ENCODE measurements at places on chromosomes 12 and 14.

DNA sequence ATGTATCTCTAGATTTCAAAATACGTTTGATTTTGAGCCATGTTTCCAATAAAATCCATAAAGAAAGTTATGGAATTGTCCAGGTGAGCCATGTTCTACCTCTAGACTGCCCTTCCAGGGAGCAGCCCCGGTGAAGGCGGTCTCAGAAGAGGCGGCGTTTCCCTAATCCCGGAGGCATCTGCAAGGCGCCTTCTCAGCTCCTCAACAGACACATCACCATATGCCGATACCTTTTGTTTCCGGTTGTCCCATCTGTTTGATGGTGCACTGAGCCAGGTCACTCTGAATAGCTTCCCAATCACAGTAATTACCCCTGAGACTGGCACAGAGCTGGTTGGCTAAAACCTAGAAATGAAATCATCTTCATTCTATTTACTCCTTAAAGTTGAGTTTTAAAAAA, 305.5 kb upstream of the FKBP4 start:
- DNase-seq, result no peak

GRCh38 chr12:75705749-75706711, 194.6 kb upstream of the KRR1 start:
- DNase-seq, result peak; percentile 76

DNA sequence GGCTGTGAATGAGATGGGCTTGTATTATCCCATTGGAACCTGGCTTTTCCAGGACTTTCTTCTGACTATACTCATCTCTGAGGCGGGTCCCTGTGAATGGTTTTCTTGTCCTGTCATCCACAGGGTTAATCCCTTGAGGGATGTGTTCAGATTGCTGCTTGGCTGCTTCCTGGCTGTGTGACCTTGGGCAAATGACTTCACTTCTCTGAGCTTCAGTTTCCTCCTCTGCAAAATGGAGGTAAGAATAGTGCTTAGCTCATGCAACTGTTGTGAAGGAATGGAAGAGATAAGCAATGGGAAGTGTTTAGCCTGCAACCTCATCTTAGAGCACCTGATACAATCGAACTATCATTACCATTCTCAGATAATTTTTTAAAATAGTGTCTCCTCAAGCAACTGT, 32.1 kb upstream of the PPP1CC start:
- DNase-seq, result no peak

GRCh38 chr14:33914676-33915516, 36.0 kb downstream of the EGLN3 start:
- DNase-seq, result peak; percentile 81

- DNase-seq, result peak; percentile 65
These were observed 5.8 kb upstream of the MRPL42 start for GRCh38 chr12:93461503-93461902.

GRCh38 chr12:129339336-129339735, 486.1 kb downstream of the GLT1D1 start:
- DNase-seq, result no peak

DNA sequence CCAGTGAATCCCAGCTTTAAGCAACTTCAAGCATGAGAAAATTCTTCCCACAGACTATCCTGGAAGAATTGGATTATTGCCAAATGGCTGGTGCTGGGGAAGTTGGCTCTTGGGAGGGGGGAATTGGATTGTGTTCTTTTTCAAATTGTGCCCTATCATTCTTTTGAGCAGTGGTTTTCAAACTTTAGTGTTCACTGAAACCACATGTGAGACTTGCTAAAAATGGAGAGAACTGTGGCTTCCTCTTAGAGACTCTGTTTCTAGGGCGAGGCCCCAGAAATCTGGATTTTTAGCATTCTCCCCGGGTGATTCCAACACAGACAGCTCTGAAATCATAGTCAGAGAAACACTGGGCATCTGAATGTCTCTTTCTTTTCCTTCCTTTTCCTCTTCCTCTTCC, 14.3 kb upstream of the OTUB2 start:
- DNase-seq, result peak; percentile 29

GRCh38 chr14:26794731-26795130, 196.9 kb upstream of the NOVA1 start:
- peak; percentile 17 for DNase-seq

DNA sequence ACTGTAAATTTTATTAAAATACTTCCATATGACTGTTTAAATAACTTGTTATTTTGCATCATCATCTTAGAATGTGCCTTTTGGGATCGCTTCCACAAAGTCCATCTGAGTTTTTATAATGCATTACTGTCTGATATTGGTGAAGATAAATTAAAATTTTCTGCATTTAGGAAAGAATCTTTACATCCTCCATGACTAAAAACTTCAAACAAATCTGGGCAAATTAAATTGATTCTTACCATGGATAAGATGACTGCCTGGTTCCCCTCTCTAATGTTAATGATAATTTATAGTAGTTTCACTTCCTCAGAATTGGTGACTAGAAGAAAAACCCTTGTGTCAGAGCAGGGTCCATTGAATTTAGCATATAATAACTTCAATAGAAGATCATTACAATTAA, 94.7 kb upstream of the SLC38A4 start:
- no peak for DNase-seq

DNA sequence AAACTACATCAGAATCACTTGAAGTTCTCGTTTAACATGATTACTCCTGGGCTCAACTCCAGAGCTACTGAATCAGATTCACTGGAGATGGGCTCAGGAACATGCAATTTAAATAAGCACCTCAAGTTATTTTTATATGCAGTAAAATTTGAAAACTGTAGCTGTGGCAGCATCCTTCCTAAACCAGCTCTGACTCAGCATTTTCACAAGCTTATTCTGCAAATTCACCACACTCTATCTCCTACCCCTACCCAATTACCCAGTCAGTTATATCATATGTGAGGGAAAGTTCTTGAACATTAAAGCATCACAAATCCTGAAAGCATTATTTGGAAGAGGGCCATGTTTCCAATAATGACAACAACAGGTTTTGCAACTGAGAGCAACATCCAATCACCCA, 24.2 kb upstream of the LRRC9 start:
- no peak for DNase-seq

GRCh38 chr12:92543840-92544239, 158.9 kb upstream of the PLEKHG7 start:
- DNase-seq, result peak; percentile 24

- DNase-seq, result no peak
These were observed 73.3 kb downstream of the NCOR2 start for GRCh38 chr12:124493809-124494750.

DNA sequence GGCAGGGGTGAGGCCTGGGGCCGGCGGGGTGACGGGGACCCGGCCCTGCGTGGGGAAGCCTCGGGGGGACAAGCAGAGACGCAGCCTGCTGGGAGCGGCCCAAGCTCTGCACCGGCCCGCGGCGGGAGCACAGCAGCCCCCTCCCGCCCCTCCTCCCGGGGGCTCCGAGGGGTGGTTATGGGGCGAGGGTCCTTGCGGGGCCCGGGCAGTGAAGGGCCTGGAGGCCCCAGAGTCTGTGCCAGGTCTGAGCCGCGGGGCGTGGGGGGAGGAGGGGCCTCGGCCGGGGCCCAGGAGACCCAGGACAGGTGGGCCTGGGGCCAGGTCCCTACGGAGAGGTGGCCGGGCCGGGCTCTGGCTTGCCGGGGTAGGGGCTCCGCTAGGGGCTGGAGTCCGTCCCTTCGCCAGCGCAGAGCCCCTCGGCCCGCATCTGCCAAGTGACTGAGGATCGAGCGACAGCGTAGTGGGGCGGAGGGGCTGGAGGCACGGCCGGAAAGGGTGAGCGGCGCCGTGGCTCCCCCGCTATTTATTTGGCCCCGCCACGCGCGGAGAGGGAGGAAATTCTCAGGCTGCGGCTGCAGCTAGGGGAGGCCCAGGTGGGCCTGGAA, 495 bp downstream of the TMEM121 start:
- DNase-seq, result no peak

GRCh38 chr12:15837141-15837790, 44.9 kb upstream of the STRAP start:
- no peak for DNase-seq

DNA sequence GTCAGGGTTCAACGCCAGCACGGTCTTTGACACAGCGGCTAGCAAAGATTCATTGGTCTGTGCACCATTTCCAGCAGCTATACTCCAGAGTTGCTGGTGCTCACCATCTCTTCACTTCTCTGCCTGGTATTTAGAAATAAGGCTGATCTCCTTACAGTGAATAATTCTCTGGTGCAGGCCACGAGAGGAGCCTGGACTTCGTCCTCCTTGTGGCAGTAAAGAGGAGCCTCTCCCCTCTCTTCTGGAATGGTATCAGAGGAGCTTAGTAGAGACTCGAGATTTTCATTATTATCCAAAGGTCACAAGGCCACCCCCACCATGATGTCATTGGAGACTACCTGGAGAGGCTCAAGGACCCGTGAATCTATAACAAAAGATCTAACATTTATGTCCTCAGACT, 30.8 kb upstream of the BCL2L14 start:
- DNase-seq, result no peak

DNA sequence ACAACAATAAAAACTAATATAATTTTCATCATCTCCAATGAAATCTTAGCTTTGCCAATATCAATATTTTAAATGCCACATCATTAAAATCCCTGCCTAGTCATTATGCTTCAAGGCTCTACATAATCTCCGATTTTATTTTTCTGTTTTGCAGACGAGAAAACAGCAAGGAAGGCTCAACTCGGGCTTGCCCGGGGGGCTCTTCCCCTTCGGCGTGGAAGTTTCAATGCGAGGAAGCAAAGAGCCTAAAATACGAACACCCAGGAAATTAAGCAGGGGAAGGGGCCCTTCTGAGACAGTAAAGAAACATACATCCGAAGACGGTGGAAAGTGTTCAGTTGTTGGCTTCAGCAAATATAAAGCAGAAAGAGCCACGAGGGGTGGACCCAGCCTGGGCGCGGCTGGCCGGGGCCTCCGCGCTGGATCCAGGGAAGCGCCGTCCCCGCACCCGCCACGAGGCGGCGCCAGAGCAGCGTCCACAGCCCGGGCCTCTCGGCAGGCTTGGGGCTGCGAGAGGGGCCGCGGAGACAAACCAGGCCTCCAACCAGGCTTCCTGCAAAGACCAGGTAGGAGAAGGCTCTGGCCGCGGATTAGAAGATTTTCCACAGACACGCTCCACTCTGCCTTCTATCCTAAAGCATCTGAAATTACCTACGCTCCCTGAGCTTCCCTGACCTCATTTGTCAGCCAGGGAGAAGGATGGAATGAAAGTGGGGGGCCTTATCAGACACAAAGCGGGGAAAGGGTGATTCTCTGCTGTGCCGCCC, 77.2 kb downstream of the SERPINA3 start:
- peak; percentile 14 for DNase-seq

GRCh38 chr14:90647473-90648005, 168.7 kb downstream of the TTC7B start:
- DNase-seq, result no peak

- DNase-seq, result peak; percentile 51
These were observed 2.4 kb upstream of the WIF1 start for GRCh38 chr12:65123435-65124063.

- no peak for DNase-seq
These were observed 816 bp upstream of the SLC8A3 start for GRCh38 chr14:70189456-70190077.

All from epithelial cell of esophagus (primary cell).